ENCODE measurements at places on chromosomes 16 and 17. TPM values are rescaled to one million over a fixed set of nuclear protein-coding genes. Genes with fewer than 3 reads are reported as not detected.

PRDM7 gene
- not detected for total RNA-seq

CEP20 gene
- 21.3 TPM for total RNA-seq

TMEM100 gene
- 24.4 TPM for total RNA-seq

CDH13 gene
- 159 TPM for total RNA-seq

AMFR gene
- 124 TPM for total RNA-seq

MYH1 gene
- not detected for total RNA-seq

MT3 gene
- total RNA-seq = 1.6 TPM

FOXJ1 gene
- not detected for total RNA-seq

Measured in aorta (tissue), 5 donors.